Caudate nucleus (tissue), 63 donors: ENCODE measurements at places on chromosomes 5 and 9.

GRCh38 chr5:178207183-178207916 lies 3.0 kb downstream of the HNRNPAB start:
- DNase-seq, result no peak

GRCh38 chr9:126420643-126421564 lies 94.3 kb downstream of the MVB12B start:
- no peak for DNase-seq

- no peak for DNase-seq
These were observed 222.6 kb downstream of the MEF2C start for GRCh38 chr5:88660264-88660946.

DNA sequence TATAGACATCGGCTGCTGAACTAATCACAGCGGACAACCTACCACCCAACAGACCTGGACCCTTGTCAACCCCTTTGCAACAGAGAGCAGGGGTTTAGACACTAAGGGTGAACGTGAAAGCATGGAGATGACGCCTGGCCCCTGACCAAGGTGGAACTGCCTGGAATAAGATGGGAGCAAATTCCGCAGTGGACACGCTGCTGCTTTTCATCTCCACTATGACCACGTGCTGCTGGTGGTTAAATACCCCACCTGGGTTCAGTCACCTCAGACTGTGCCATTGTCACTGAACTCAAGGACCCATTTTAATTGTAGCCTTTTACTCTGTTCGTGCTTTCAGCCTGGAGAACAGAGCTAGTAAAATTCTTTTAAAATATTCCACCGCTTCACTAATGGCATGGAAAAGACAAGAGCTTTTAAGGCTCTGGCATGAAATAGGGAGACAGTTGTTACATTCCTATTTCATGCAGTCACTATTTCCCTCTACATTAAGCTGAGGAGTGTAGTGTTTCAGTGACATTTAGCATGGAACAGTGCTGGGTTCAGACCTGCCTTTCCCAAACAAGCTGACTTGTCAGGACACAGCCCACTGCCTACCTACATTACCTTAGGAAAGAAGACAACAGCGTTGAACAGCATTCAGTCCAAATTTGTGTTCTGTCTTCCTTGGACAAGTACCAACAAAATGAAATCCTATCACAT lies 96.8 kb downstream of the ANKRD18B start:
- DNase-seq, result no peak
